ENCODE measurements at places on chromosomes 4 and X. TPM values are rescaled to one million over a fixed set of nuclear protein-coding genes. Genes with fewer than 3 reads are reported as not detected.

USP17L10 gene
- not detected for total RNA-seq

DCAF12L1 gene
- not detected for total RNA-seq

ARAP2 gene
- total RNA-seq = 10.1 TPM

- H3K36me3 ChIP-seq = no peaks in the 10 kb centered on the region
- no peaks in the 10 kb centered on the region for H3K4me1 ChIP-seq
- H3K27ac ChIP-seq = no peak overlapping the region
- H3K27me3 ChIP-seq = no peaks in the 10 kb centered on the region
Observed at GRCh38 chrX:42128020-42128419, 204.7 kb upstream of the CASK start.

GRCh38 chr4:25031077-25031621, 403 bp upstream of the LGI2 start:
- peak overlapping the region; percentile 65 for H3K4me3 ChIP-seq
- H3K36me3 ChIP-seq = no peaks in the 10 kb centered on the region
- DNase-seq = no peak

DNA sequence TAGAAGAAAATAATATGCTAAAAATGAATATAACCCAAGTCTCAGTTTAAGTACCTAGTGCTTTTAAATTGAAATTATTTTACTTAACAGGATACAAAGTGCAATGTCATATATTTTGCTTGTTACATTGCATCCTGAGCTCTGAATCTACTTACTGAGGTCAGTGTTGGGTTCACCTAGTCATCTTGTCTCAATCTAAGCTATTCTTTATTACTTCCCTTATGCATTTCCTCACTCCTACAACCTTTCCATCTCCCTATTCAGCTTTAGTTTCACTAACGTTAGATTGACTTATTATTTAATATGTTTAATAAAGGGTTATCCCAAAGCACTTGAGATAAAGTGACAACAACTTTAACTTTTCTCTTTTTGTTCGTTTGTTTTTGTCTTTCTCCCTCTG, 483.7 kb downstream of the FSTL5 start:
- H3K27ac ChIP-seq = no peak overlapping the region
- DNase-seq = no peak
- H3K4me3 ChIP-seq = no peak overlapping the region
- no peaks in the 10 kb centered on the region for H3K36me3 ChIP-seq

GRCh38 chr4:87375719-87376291, 15.2 kb downstream of the HSD17B11 start:
- no peak overlapping the region for H3K27ac ChIP-seq
- DNase-seq = no peak

Measured in right atrium auricular region (tissue), 2 donors.